ENCODE measurements at places on chromosomes 12 and 14.

DNA sequence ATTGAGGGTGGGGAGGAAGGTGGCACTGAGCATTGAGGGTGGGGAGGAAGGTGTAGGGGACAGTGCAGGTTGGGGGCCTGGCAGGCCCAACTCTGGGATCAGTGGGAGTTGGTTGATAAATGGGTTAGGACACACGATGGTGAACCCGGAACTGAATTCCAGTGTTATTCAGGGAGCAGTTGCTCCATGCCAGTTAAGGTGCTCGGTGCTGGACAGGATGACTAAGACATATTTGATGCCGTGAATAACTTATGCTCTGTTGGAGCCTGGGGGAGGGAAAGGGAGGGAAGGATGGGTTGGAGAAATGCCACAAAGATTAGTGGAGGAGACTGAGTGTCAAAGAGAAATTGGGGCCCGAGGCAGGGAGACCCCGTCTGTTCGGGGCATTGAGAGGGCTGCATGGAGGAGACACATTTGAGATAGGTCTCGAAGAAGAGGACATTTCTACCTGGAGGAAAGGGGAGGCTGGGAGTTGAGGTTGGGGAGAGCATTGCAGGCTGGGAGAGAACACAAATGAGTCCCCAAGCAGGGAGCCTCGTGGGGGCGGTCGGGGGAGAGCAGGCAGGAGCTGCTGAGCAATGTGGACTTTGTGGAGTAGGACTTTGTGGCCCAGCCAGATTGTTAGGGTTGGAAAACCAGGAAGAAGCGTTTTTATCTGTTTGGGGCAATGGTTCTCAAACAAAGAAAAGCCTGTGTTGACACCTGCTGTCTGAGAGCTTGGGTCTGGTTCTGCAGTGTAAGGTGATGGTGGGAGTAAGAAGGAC lies 65.3 kb downstream of the IQSEC3 start:
- DNase-seq: no peak

- no peak for DNase-seq
Observed at GRCh38 chr12:69894800-69895383, 69.9 kb downstream of the MYRFL start.

DNA sequence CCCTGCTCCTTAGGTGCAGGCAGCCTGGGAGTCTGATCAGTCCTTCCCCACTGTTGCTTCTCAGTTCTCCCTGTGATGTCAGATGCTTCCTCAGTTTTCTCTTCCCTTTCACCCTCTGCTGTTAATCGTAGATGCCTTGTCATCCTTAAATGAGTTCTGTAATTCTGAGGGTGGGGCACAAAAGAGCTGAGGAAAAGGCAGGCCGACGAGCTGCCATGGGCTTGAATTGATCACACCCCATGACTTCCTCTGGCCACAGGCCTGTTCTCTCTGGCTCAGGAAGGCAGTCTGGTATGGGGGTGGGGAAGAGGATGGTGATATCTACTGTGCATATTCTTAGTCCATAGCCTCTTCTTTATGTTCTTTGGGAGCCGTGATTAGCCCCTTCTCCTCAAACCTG lies 5.2 kb upstream of the AP1G2 start:
- DNase-seq: peak; percentile 72

DNA sequence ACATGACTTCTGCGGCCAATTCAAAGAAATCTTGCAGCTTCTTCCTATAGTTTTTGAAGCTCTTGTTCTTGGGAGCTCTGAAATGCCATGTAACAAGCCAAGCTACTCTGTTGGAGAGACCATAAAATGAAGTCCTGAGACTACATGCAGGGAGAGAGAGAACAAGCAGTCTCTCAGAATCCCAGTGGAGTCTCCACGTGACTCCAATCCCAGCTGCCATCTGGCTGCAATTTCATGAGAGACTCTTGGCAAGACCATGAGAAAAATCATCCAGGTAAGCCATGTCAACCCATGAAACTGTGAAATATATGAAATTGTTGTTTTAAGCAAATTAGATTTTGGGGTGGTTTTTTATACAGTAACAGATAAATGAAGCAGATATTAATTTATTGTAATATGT lies 54.4 kb downstream of the KLRG1 start:
- no peak for DNase-seq

DNA sequence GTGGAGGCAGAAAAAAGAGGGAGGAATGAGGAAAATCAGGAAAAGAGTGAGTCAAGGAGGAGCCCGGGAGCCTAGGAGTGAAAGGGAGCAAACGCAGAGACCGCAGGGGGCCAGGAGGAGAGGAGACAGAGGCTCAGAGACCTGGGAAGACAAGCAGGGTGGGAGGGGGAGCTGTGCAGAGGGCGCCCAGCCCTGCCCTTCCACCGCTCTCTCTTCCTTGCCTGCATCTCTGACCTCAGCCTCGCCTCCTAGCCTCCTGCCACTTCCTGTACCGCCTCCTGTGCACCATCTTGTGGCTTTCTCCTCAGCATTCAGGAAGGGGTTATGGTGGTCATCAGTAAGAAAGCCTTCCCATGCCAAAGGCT lies 1.3 kb downstream of the CLSTN3 start:
- DNase-seq: no peak

DNA sequence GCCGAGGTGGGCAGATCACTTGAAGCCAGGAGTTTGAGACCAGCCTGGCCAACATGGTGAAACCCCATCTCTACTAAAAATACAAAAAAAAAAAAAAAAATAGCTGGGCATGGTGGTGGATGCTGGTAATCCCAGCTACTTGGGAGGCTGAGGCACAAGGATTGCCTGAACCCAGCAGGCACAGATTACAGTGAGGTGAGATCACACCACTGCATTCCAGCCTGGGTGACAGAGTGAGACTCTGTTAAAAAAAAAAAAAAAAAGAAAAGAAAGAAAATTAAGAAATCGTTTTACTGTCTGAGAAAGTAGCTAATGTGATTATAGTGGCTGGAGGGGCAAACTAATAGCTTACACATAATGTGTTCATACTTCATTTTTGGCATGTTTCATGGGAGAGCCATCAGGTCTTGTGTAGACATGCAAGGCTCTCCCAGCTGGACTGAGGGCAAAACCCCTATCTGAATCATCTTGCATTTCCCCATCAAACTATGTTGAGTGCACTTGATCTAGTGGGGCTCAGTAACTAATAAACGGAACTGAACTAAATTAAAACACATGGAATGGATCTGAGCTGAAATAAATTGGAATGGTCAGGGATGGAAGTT lies 16.2 kb downstream of the KIF21A start:
- no peak for DNase-seq

- DNase-seq: no peak
Observed at GRCh38 chr12:50325890-50326391, 42.6 kb upstream of the LIMA1 start.

GRCh38 chr14:24425704-24426103 lies 3.8 kb downstream of the CBLN3 start:
- peak; percentile 53 for DNase-seq

- DNase-seq: no peak
Observed at GRCh38 chr12:48388460-48388859, 37.7 kb upstream of the ZNF641 start.

DNA sequence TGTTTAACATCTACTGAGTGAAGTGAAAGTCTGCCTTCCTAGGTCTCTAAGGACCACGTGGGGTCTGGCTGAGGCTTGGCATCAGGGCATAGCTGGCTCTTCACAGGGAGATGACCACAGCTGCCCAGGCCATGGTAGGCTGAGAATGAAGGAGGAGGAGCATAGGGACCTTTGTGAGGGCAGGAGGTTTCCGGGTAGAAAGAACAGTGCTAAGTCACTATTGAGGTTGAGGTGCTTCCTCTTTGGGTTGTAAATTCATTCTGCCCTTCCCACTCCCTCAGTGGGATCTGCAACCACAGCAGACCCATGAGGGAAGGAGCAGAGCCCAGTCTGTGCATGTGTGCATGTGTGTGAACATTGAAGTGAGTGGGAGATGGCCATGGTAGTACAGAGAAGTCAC lies 909.6 kb downstream of the VRK1 start:
- no peak for DNase-seq

DNA sequence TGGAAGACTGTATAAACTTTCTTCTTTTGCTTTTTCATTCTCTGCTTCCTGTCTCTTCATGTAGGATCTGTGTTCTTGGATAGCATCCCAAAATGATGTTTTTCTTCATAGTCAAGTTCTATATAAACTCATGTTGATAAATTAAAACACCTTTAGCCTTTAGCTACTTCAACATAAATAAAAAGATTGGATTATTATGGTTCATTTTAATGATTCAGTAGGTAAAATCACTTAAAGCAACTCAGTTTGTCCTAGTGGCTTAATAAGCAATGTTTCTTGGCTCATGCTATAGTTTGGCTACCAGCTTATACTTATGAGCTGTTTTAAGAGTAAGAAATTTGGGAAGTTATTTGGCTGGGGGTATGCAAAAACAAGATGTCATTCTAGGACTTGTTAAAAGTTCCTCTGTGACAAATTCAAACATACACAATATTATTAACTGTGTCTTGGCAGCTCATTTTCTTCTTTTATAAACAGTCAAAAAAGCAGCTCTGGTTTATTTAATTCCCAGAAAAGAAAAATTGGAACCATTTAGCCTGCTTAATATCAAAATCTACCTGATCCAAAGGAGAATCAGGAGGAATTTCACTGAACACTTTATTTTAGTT lies 111.4 kb downstream of the TMTC3 start:
- no peak for DNase-seq

DNA sequence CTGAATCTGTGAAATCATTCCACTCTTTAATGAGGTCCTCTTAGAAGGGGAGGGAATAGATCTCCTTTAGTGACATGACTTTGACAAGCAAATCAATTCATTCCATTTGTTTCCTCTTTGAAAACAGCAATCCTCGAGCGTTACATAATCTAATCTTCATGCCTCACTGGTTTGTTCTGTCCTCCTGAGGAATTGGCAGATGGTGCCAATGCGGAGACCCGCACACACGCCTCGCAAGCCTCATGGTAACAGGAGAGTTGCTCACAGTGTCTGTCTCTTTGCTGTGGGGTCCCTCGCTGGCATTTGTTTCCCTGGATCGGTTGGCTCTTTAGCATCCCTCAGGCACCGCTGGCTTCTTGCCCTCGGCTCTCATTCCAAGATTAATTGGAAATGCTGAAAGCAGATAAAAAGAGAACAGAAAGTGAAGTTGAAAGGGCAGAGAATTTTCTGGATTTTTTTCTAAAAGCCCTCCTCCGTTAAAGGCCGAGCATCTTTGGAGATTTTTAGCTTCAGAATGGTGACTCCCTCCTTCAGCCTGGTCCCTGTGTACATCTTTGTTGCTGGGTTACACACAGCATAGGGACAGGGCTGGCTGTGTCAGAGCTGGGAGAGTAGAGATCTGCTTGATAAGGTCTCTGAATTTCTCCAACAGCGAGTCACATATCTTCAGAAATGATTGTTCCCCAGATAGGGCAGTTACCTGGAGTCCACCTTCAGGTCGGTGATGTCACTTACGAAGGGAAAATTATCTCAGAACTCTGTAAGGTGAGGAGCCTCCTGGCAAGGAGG lies 10.1 kb upstream of the CABP1 start:
- no peak for DNase-seq

DNA sequence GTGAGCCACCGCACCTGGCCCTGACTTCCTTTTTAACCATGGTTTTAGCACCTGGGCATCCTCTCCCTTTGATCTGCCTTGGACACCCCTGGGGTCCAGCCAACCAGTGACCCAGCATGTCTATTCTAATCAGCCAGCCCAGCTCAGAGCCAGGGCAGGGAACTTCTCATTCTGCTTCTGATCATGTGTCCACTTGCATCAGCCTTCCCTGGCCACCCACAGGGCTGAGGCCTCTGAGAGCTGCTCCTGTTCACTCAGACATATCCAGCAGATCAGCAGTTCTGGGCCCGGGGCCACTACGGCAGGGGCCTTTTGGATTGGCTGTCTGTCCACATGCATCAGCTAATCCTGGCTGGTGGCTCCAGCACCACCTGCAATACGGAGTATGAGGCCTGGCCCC lies 117.9 kb upstream of the MAP1LC3B2 start:
- DNase-seq: peak; percentile 82

- no peak for DNase-seq
Observed at GRCh38 chr14:85401384-85401783, 128.6 kb upstream of the FLRT2 start.
